ENCODE measurements at places on chromosomes 16 and 17.

GRCh38 chr17:82750241-82750908 is 1.5 kb upstream of the TBCD start:
- DNase-seq = no peak

- DNase-seq = no peak
Observed at GRCh38 chr17:64369007-64369893, 21.4 kb downstream of the PECAM1 start.

GRCh38 chr17:80501741-80502577 is 25.6 kb upstream of the NPTX1 start:
- no peak for DNase-seq

- no peak for DNase-seq
Observed at GRCh38 chr17:7220593-7221277, 997 bp downstream of the ACADVL start.

DNA sequence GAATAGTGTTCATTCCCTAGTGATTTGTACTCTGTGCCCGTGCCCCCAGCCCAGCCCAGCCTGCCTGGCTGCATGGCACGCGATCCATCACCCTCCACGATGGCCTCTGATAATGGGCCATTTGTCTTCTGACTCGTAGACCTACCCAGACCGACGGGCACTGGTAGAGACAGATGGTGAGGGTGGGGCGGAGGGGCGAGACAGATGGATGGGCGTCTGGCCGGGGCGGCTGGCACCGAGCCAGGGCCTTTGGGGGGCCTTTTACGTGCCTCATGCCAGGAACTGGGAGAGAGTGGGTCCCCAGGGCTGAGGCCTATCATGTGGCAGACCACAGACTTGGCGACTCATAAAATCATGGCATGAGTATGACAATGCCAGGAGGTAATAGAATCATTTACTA is 25.4 kb downstream of the CRHR1 start:
- DNase-seq = no peak

- DNase-seq = no peak
Observed at GRCh38 chr16:5056352-5056751, 9.4 kb downstream of the C16orf89 start.

GRCh38 chr17:36498560-36499300 is 12.2 kb downstream of the ZNHIT3 start:
- DNase-seq = no peak

- no peak for DNase-seq
Observed at GRCh38 chr17:69538795-69539194, 124.3 kb downstream of the MAP2K6 start.

DNA sequence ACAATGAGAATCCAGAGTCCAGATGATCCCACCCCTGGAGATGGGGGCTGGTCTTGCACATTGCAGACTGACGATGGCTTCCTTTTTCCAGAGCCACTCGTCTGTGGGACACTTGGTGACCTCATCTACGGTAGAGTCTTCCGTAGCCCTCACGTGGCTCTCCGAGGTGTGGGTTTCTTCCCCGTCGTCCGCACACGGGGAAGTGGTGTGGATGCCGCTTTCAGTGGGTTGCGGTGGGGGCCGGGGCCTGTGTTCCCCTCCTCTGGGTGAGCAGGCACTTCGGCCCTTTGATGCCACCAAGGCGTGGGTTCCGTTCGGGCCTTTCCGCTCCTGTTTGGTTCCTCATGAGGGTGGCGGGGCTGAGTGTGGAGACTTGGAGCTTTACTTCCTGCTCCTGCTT is 21.4 kb downstream of the BAIAP2 start:
- DNase-seq = no peak

Data from HFF-Myc (cell line).